ENCODE measurements at places on chromosomes 2 and 18.

DNA sequence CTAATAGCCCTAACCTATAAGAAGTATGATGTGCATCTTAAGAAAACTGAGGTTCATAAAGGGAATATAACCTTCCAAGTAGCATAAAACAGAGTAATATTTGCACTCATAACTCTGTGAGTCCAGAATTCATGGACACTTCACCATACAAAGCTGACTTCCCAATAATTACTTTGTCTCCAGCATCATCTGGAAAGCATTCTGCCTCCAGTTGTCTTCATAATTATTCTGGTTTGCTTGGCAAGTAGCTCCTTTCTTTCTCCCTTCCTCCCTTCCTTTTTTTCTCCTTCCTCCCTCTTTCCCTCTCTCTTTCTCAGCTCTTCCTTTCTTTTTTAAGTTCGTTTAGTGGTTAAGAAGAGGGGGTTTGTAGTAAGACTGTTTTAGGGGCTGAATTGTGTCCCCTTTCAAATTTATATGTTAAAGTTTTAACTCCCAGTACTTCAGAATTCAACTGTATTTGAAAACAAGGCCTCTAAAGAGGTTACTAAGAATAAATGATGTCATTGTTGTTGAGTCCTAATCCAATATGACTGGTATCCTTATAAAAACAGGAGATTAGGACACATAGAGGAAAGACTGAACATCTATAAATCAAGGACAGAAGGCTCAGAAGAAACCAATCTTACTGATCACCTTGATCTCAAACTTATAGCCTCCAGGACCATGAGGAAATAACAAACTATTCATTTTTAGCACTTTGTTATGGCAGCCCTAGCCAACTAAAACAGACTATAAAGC lies 28.9 kb downstream of the TFPI start:
- no peak for DNase-seq

GRCh38 chr18:564708-565561 lies 15.2 kb upstream of the CETN1 start:
- DNase-seq, result no peak

DNA sequence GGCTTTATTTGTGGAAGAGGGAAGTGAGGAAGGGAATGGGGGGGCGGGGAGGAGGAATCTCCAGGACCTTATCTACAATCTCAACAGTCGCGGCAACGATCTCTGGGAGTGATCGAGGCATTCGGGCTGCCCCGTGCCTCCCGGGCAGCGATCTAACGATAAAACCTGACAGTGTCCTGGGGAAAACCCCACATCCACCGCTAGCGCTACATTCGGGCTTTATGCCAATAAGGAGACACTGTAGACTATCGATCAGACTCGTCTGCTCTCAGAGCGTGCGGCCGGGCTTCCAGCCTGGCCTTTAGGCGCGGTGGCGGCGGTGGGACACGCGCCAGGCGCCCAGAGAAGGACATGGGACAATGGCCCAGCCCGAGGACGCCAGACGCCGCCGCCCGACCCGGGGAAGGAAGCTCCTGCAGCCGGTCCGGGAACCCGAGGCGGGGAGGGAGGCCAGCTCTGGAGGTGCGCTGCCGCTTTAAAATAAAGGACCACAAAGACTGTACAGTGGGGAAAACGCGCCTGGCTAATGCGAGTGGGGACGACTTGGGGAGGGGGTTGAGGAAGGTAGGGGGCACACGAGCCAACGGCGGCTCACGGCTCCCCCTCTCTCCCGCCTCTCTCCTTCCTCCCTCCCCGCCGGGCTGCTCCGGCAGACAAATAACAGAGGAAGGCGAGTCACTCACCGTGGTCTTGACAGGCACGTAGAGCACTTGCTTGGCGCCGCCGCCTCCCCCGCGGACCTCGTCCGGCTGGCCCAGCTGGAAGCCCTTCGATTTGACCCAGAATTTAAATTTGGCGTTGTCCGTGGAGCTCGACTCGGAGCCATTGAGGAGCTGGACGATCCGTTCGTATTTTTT lies 2.2 kb downstream of the NOL4 start:
- no peak for DNase-seq

DNA sequence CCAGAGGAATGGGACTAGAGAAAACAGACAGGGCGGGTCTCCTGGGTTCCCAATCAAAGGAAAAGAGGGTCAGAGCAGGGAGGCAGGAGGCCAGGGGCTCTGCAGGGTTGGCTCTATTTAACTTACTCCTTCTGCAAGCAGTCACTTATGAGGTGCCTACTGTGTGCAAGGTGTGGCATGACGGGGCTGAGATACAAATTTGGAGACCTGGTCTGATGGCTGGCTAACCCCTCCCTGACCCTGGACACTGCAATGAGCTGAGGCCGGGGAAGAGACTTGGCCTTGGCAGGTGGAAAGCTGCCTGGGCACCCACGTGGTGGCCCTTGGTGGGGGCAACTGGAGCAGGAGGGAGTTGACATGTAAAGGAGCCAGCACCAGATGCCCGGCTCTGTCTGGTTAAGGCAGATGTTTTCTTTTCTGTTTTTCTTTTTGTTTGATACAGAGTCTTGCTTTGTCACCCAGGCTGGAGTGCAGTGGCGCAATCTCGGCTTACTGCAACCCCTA lies 148.5 kb upstream of the GATA6 start:
- DNase-seq, result no peak

GRCh38 chr2:29053670-29054400 lies 20.5 kb downstream of the PCARE start:
- no peak for DNase-seq

GRCh38 chr2:233414273-233414654 lies 60.0 kb downstream of the DGKD start:
- DNase-seq, result no peak

GRCh38 chr2:233371641-233372040 lies 17.3 kb downstream of the DGKD start:
- DNase-seq, result no peak

- DNase-seq, result no peak
Observed at GRCh38 chr2:38371235-38371634, 5.8 kb downstream of the ATL2 start.

GRCh38 chr18:57589161-57589560 lies 2.7 kb upstream of the FECH start:
- no peak for DNase-seq

DNA sequence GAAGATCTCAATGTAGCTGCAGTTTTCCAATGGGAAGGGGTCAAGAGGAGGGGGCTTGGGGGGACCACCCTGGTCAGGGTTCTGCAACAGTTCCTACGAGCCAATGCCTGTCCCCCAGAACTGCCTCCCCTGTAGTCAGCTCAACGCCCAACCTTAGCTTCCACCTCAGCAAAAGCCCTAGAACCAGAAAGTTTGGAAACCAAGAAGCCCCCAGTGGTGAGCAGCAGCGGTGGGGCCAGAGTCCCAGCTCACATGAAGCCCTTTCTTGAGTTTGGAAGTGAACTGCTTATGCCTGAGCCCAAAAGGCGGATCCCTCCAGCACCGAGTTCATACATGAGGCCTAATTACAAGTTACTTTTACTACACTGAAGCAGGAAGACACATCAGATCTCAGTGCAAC lies 162.4 kb downstream of the HDAC4 start:
- DNase-seq, result no peak

DNA sequence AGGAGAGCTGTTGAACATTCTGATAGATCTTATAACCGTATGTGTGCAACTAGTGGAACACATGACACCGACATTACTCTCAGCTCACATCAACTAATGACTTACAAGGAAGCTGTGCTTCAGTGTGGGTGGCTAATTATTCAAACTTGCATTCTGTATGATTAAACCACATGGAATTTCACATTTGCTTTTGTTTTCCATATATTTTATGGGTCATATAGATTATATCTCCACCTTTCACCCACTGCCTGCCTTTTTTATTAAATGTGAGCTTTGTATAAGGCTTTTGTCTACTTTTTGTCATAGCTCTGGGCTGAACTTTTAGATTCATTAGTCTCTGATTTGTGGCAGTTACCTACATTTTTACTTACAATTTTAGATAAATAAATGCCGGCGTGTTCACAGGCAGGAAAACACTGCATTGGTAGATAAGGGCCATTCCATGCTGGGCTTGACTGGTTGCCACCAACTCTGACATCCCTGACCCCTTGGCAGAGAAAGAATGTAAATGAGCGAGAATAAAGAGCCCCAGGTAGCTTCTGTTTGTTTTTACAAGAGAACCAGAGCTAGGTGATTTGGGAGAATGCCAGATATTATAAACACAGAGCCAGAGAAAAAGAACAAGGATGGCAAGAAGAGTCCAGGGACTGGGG lies 35.7 kb downstream of the LYPD6 start:
- DNase-seq, result no peak

DNA sequence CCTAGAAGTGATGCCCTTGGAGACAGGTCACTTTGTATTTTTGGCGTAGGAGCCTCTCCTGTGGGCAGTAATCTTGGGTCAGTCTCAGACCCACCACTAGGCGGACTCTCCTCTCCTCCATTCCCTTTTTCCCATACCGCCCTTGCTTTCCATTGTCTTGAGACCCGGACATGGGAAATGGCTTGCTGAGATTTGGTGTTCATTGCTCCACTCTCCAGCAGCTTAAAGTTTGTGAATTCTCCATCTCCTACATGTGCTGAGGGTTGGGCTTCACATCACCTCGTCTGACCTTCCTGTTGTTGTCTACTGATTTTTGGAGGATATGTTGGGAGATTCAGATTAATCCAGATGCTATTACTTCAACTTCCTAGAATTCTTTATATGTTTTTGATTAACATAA lies 159.2 kb upstream of the RAB12 start:
- no peak for DNase-seq

- no peak for DNase-seq
Observed at GRCh38 chr2:178227187-178227586, 32.9 kb downstream of the OSBPL6 start.

GRCh38 chr18:54210463-54210862 lies 14.0 kb downstream of the MBD2 start:
- DNase-seq, result no peak

DNA sequence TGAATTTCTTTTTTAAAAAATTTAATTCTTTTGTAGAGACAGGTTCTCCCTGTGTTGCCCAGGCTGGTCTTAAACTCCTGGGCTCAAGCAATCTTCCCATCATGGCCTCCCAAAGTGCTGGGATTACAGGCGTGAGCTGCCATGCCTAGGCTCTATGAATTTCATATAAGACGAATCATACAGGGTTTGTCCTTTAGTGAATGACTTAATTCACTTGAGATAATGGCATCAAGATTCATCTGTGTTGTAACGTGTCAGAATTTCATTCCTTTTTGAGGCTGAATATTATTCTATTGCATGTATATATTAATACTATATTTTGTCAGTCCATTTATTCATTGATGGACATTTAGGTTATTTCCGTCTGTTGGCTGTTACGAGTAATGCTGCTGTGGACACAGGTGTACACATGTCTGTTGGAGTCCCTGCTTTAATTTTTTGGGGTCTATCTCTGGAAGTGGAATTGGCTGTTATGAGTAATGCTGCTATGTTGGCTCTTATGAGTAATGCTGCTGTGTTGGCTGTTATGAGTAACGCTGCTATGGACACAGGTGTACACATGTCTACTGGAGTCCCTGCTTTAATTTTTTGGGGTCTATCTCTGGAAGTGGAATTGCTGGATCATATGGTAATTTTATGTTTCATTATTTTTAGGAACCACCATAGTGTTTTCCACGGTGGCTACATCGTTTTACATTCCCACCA lies 210.6 kb downstream of the CAMKMT start:
- DNase-seq, result no peak

GRCh38 chr2:237485844-237486243 lies 1.2 kb upstream of the MLPH start:
- no peak for DNase-seq

- DNase-seq, result no peak
Observed at GRCh38 chr2:98334439-98335078, 11.7 kb upstream of the CNGA3 start.

- DNase-seq, result no peak
Observed at GRCh38 chr18:13235981-13236380, 17.4 kb downstream of the LDLRAD4 start.

- no peak for DNase-seq
Observed at GRCh38 chr2:54880428-54880827, 157.0 kb downstream of the EML6 start.

GRCh38 chr2:138101718-138102117 lies 137.4 kb downstream of the HNMT start:
- DNase-seq, result no peak

DNA sequence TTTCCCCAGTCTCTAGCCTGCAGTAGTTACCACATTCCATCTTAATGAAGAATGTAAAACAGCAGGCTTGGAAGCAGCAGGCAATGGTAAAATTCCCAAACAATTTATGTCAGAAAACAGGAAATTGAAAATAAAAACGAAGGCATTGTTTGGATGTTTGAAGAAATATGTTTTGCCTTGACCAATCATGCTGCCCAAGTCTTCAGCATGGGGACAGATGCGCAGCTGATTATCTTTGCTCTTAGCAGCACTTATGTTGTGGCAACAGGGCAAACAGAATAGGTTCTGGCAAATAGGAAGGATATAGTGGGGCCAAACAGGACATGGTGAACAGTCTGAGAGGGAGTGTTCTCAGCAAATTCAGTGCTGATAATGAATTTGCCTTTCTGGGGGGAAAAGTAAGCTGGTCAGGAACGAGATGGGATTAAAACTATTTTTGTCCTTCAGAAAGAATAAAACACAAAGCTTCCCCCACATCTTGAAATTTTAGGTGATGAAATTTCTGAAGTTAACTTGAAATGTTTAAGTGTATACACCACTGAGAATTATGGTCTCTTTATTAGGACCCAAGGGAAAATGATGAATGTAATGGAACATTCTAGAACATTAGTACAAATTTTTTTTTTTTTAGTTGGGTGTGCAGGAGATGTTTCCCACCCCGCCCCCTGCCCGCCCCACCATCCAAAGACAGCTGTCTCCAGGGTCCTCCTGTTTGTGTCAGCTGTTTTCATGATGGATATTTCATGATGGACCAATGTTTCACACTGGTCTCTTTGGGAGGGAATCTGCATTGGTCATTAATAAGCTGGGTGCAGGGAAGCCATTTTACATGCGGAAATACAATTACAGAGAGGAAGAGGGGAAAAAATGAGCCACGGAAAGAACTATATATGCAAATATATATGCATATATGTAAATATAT lies 239.5 kb upstream of the REV1 start:
- DNase-seq, result no peak

DNA sequence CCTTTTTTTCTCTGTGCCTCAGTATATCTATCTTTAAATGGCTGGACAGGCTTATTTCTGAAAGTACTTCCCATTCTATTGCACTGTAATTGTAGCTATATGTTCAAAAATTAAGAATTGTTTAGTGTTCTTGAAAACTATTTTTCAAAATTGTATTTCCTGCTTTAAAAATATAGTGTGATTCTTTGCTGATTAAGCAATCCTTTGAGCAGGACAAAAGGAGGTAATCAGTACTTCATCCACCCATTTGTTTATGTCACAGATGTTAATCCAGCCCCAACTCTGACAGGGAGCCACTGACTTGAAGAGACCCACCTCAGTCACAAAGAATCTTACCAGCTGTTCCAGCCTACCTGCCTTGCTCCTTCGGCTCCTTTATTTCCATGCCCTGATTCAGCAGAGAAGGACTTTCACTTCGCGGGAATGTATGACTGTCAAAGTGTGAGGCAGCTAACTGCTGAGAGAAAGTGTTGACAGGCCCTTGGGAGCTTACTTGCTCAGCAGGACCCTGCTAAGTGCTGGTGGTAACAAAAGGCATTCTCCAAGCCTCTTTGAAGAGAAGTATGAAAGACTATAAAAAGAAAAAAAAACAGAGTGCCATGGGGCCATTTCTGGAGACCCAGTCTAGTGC lies 393.3 kb upstream of the CYRIA start:
- no peak for DNase-seq

GRCh38 chr2:105681927-105682326 lies 62.8 kb upstream of the NCK2 start:
- no peak for DNase-seq

GRCh38 chr2:84494070-84494469 lies 22.2 kb upstream of the DNAH6 start:
- no peak for DNase-seq

All from inflammatory macrophage treated with lipopolysaccharide for 1 hour (primary cell).